ENCODE measurements at places on chromosomes 2 and 18. TPM values are rescaled to one million over a fixed set of nuclear protein-coding genes. Genes with fewer than 3 reads are reported as not detected.

The RGPD3 gene
- total RNA-seq = 0.19 TPM

The PRKAG3 gene
- total RNA-seq = not detected

The DARS1 gene
- total RNA-seq = 52.7 TPM

The PSMD1 gene
- total RNA-seq = 124 TPM

The CD207 gene
- total RNA-seq = not detected

The CHST10 gene
- 16.0 TPM for total RNA-seq
